Activated CD4-positive, alpha-beta T cell treated with anti-CD3 and anti-CD28 coated beads for 36 hours (primary cell): ENCODE measurements at places on chromosomes 12 and 14. TPM values are rescaled to one million over a fixed set of nuclear protein-coding genes. Genes with fewer than 3 reads are reported as not detected.
A peak's percentile ranks its signal among the peaks of the same experiment; 100 is the strongest.

- no peak for DNase-seq
- no peak overlapping the region for H3K4me3 ChIP-seq
- H3K4me1 ChIP-seq, result no peaks in the 10 kb centered on the region
- H3K27me3 ChIP-seq, result no peaks in the 10 kb centered on the region
- H3K36me3 ChIP-seq, result peaks cover 25% of the 10 kb centered on the region
Observed at GRCh38 chr14:75757644-75758402, 96.8 kb downstream of the TTLL5 start.

- peak; percentile 49 for DNase-seq
- peaks cover 43% of the 10 kb centered on the region for H3K4me1 ChIP-seq
- peaks cover 51% of the 10 kb centered on the region for H3K36me3 ChIP-seq
- H3K27me3 ChIP-seq, result no peaks in the 10 kb centered on the region
- peak overlapping the region; percentile 100 for H3K27ac ChIP-seq
- peak overlapping the region; percentile 100 for H3K4me3 ChIP-seq
Observed at GRCh38 chr12:56104815-56105608, 653 bp downstream of the PA2G4 start.

DNA sequence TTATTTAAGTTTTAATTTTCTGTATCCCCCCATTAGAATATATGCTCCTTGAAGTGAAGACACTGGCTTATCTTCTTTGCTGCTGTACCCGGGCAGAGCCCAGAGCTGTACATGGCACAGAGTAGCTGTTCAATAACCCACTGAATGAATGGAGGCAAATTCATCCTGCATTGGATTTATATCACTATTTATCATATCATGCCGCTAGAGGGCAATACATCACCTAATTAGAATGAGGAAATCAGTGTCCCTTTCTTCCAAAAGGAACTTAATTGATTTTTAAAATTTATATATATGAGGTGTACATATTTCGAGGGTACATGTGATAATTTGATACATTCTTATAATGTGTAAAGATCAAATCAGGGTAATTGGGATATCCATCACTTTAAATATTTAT is 89.2 kb upstream of the TMEM260 start:
- peaks cover 7% of the 10 kb centered on the region for H3K4me1 ChIP-seq
- DNase-seq, result no peak
- peaks cover 2% of the 10 kb centered on the region for H3K27me3 ChIP-seq
- H3K4me3 ChIP-seq, result no peak overlapping the region
- no peak overlapping the region for H3K27ac ChIP-seq

- H3K27me3 ChIP-seq, result peaks cover 1% of the 10 kb centered on the region
- DNase-seq, result no peak
- H3K4me1 ChIP-seq, result peaks cover 10% of the 10 kb centered on the region
- H3K36me3 ChIP-seq, result peaks cover 6% of the 10 kb centered on the region
- no peak overlapping the region for H3K27ac ChIP-seq
Observed at GRCh38 chr14:59959668-59960067, 39.7 kb downstream of the LRRC9 start.

- H3K4me1 ChIP-seq, result no peaks in the 10 kb centered on the region
- no peak overlapping the region for H3K27ac ChIP-seq
- no peaks in the 10 kb centered on the region for H3K36me3 ChIP-seq
- no peak overlapping the region for H3K4me3 ChIP-seq
- no peaks in the 10 kb centered on the region for H3K27me3 ChIP-seq
- no peak for DNase-seq
Observed at GRCh38 chr12:22578328-22578727, 34.0 kb upstream of the C2CD5 start.

DNA sequence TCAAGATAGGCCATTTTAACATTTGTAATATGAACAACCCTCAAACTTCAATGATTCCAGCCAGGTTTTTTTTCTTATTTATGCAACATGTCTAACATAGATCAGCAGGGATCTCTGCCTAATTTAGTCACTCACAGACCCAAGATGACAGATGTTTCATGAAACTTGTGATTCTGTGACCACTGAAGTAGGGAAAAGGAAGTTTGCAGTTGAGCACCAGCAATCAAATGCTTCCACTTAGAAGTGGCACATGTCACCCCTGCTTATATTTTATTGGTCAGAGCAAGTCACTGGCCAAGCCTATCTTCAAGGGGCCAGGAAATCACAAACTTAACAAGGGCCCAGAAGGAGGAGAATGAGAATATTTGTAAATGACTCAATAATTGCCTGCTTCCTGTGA is 150.6 kb downstream of the BCAT1 start:
- H3K27ac ChIP-seq, result no peak overlapping the region
- no peaks in the 10 kb centered on the region for H3K27me3 ChIP-seq
- no peaks in the 10 kb centered on the region for H3K36me3 ChIP-seq
- peaks cover 22% of the 10 kb centered on the region for H3K4me1 ChIP-seq
- H3K4me3 ChIP-seq, result no peak overlapping the region

DNA sequence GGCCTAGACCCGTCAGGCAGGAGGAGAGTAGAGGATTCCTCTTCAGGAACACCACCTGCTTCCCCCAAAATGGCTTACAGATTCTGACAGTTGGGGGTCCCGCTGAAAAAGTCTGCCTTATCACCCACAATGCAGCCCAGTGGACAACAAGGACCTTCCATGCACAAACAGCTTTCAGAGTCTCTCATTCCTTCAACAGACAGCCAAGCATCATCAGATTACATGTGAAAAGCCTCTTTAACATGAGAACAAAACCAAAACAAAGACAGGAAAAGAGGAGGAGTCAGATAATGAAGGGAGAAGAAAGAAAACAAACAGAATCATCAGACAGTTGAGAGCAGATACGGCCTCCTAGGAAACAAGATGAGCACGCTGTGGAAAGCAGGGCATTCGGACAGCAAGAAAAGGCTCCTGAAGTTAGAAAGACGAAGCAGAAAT is 18.3 kb downstream of the KCTD10 start:
- H3K4me3 ChIP-seq, result no peak overlapping the region
- H3K27ac ChIP-seq, result peak overlapping the region; percentile 7
- H3K27me3 ChIP-seq, result no peaks in the 10 kb centered on the region
- peaks cover 31% of the 10 kb centered on the region for H3K36me3 ChIP-seq

- no peak overlapping the region for H3K4me3 ChIP-seq
- no peaks in the 10 kb centered on the region for H3K36me3 ChIP-seq
- no peaks in the 10 kb centered on the region for H3K27me3 ChIP-seq
- H3K27ac ChIP-seq, result no peak overlapping the region
- peak; percentile 23 for DNase-seq
Observed at GRCh38 chr14:99566009-99566389, 38.0 kb downstream of the CCDC85C start.

DNA sequence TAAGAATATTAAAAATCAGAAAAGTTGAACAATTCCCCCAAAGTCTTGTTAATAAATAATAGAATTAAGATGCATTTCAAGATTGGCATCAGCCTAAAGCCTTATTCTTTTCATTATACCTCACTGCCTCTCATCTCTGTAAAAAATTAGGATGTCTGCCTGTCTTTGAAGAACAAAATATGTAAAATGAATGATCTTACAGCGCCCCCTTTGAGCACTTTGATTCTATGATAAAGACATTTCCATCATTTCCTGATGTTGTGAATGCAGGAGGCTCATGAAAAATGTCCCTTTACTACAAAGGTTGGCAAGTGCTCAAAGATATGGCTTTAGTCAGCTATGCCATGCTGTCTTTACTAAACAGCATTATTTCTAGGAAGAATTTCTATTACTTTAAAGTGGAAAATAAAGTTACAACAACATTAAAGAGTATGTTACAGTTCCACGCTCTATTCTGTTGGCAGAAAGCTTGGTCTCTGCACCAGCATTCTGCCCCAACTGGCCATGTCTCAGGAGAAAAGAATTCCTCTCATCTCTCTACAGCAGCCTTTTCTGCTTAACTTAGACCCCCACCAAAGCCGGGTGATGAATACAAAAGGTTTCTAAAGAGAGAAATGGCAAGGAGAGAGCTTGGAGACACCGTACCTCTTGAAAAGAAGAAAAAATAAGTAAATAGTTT is 95.1 kb downstream of the LLPH start:
- DNase-seq, result no peak
- H3K4me3 ChIP-seq, result no peak overlapping the region
- no peaks in the 10 kb centered on the region for H3K36me3 ChIP-seq
- H3K27me3 ChIP-seq, result peaks cover 22% of the 10 kb centered on the region
- H3K4me1 ChIP-seq, result no peaks in the 10 kb centered on the region
- no peak overlapping the region for H3K27ac ChIP-seq

GRCh38 chr12:51827925-51828818 is 20.3 kb downstream of the FIGNL2 start:
- no peaks in the 10 kb centered on the region for H3K36me3 ChIP-seq
- H3K4me3 ChIP-seq, result peak overlapping the region; percentile 1
- DNase-seq, result peak; percentile 86
- H3K27ac ChIP-seq, result peak overlapping the region; percentile 91
- peaks cover 40% of the 10 kb centered on the region for H3K4me1 ChIP-seq
- peaks cover 9% of the 10 kb centered on the region for H3K27me3 ChIP-seq

- H3K4me3 ChIP-seq, result no peak overlapping the region
- H3K4me1 ChIP-seq, result peaks cover 3% of the 10 kb centered on the region
- DNase-seq, result no peak
- no peak overlapping the region for H3K27ac ChIP-seq
- H3K27me3 ChIP-seq, result peaks cover 1% of the 10 kb centered on the region
Observed at GRCh38 chr14:97281741-97282140, 484.6 kb downstream of the VRK1 start.

DNA sequence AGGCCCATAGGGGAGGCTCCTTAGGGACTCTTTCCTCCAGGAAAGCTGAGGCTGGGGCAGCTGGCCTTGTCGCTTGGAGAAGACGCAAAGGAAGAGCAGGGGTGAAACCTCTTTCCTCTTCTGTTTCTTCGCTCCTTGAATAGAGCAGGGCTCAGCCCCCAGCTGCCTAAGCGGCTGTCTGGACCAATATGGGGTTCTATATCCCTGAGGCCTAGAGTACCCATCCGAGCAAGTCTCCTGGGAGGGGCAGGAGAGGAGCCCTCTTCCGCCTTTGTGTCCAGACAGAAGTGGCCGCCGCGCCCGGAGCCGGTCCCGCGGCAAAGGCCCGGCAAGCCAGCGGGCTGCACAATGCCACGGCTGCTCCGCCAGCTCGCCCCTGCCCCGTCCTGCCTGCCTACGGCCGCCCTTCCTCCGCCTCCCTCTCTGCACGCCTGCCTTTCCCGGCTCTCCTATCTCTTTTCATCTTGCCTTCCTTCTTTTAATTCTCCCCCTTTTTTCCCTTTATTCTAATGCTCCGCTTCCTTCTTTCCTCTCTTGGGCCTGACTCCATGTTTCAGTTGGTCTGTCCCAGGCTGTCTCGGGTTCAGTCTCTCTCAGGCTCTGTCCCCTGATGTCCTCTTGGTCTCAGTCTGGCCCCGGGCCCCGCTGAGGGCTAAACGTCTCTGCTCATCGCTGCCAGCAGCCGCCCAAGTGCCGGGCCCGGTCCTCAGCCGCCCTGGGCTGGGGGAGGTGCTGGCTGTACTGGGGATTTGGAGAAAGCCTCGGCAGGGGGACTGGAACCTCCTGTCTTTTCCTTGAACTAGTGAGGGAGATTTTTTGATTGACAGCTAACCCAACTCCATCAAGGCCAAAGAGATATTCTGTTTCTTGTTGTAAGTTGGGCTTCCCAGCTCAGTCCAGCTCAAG is 2.5 kb upstream of the HOXC9 start:
- no peaks in the 10 kb centered on the region for H3K36me3 ChIP-seq
- no peak overlapping the region for H3K27ac ChIP-seq
- DNase-seq, result no peak
- no peak overlapping the region for H3K4me3 ChIP-seq

GRCh38 chr12:95591731-95592130 is 40.5 kb upstream of the USP44 start:
- H3K27ac ChIP-seq, result no peak overlapping the region
- no peak for DNase-seq
- H3K36me3 ChIP-seq, result no peaks in the 10 kb centered on the region
- peaks cover 10% of the 10 kb centered on the region for H3K27me3 ChIP-seq
- H3K4me1 ChIP-seq, result no peaks in the 10 kb centered on the region

- H3K27me3 ChIP-seq, result peaks cover 2% of the 10 kb centered on the region
- H3K36me3 ChIP-seq, result no peaks in the 10 kb centered on the region
Observed at GRCh38 chr12:2239381-2239871, 186.6 kb downstream of the CACNA1C start.

- DNase-seq, result no peak
- no peak overlapping the region for H3K4me3 ChIP-seq
- H3K4me1 ChIP-seq, result peaks cover 19% of the 10 kb centered on the region
- H3K36me3 ChIP-seq, result peaks cover 2% of the 10 kb centered on the region
- peak overlapping the region; percentile 63 for H3K27ac ChIP-seq
- H3K27me3 ChIP-seq, result no peaks in the 10 kb centered on the region
Observed at GRCh38 chr14:22059201-22059600, 385.6 kb upstream of the OR4E1 start.

- H3K4me3 ChIP-seq, result no peak overlapping the region
- peaks cover 31% of the 10 kb centered on the region for H3K4me1 ChIP-seq
- DNase-seq, result peak; percentile 66
- H3K27me3 ChIP-seq, result no peaks in the 10 kb centered on the region
Observed at GRCh38 chr14:74945261-74945851, 10.0 kb downstream of the PGF start.

DNA sequence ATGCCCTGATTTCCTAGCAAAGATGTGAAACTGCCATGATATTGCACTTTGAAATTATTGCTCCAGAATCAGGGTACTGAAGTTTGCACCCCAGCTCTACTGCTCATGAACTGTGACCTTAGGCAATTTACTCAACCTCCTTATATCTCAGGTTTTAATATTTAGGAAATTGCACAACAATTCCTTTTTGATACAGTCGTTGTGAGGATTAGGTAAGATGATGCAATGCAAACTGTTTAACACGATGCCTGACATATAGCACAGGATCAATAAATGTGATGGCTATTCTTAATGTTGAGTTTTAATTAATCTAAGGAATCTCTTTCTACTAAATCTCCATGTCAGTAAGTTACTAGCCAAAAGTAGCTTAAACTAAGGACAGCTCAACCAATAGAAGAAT is 555.8 kb downstream of the GALC start:
- H3K4me3 ChIP-seq, result no peak overlapping the region
- H3K27me3 ChIP-seq, result no peaks in the 10 kb centered on the region
- no peaks in the 10 kb centered on the region for H3K4me1 ChIP-seq

- no peak overlapping the region for H3K4me3 ChIP-seq
- no peak for DNase-seq
- no peaks in the 10 kb centered on the region for H3K4me1 ChIP-seq
- no peak overlapping the region for H3K27ac ChIP-seq
- H3K27me3 ChIP-seq, result peaks cover 2% of the 10 kb centered on the region
Observed at GRCh38 chr14:36805131-36805559, 143.5 kb downstream of the PAX9 start.

- H3K4me3 ChIP-seq, result no peak overlapping the region
- no peak for DNase-seq
- no peak overlapping the region for H3K27ac ChIP-seq
- H3K4me1 ChIP-seq, result peaks cover 73% of the 10 kb centered on the region
Observed at GRCh38 chr12:59600171-59600570, 4.3 kb downstream of the SLC16A7 start.

MORN3 gene
- 2.6 TPM for total RNA-seq

FGFR1OP2 gene
- total RNA-seq, result 43.1 TPM

LTBR gene
- 0.57 TPM for total RNA-seq

SRRM4 gene
- not detected for total RNA-seq

DHRS2 gene
- 3.7 TPM for total RNA-seq

EFS gene
- total RNA-seq, result not detected

PTPRB gene
- not detected for total RNA-seq

SIRT4 gene
- total RNA-seq, result 2.2 TPM

MDP1 gene
- total RNA-seq, result 4.5 TPM

COX8C gene
- total RNA-seq, result not detected
